Glutamatergic neuron (in vitro differentiated cells): ENCODE measurements at places on chromosomes 1 and 21. TPM values are rescaled to one million over a fixed set of nuclear protein-coding genes. Genes with fewer than 3 reads are reported as not detected.

The NBPF20 gene
- 1.2 TPM for total RNA-seq

The FASLG gene
- total RNA-seq: not detected

The TBX19 gene
- total RNA-seq: 0.78 TPM

The RNF115 gene
- 20.5 TPM for total RNA-seq

The GPX7 gene
- 3.5 TPM for total RNA-seq

The HAO2 gene
- total RNA-seq: not detected

The PLA2G2D gene
- not detected for total RNA-seq

The SPRR4 gene
- total RNA-seq: not detected

The GSTM1 gene
- total RNA-seq: not detected

The TRIM67 gene
- total RNA-seq: 3.9 TPM

The AQP10 gene
- total RNA-seq: not detected

The PDZK1IP1 gene
- not detected for total RNA-seq

The NGF gene
- 0.83 TPM for total RNA-seq

GRCh38 chr1:30290581-30290980 is 432.8 kb downstream of the MATN1 start:
- H3K27ac ChIP-seq: no peak overlapping the region
- no peaks in the 10 kb centered on the region for H3K36me3 ChIP-seq
- no peaks in the 10 kb centered on the region for H3K4me1 ChIP-seq
- DNase-seq: no peak
- no peak overlapping the region for H3K4me3 ChIP-seq
- peaks cover 3% of the 10 kb centered on the region for H3K27me3 ChIP-seq

DNA sequence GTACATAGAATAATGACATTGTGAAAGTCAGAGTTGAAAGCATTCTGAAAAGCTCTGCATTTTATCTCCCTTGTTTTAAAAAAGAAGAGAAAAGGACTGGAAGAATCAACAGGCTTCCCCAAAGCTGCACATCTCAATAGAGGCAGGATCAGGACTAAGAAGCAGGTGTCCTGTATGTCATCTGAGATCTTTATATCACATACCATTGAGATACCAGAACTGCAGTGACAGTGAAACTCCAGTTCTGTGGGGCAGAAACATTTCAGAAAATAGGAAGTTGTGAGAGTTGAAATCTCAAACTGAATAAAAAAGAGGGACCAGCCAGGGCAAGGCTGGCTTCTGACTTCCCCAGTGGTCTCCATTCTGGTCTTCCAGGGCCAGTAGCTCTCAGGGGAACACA is 33.0 kb upstream of the SH2D1B start:
- DNase-seq: no peak
- H3K27me3 ChIP-seq: peaks cover 2% of the 10 kb centered on the region
- no peaks in the 10 kb centered on the region for H3K36me3 ChIP-seq
- no peaks in the 10 kb centered on the region for H3K4me1 ChIP-seq

DNA sequence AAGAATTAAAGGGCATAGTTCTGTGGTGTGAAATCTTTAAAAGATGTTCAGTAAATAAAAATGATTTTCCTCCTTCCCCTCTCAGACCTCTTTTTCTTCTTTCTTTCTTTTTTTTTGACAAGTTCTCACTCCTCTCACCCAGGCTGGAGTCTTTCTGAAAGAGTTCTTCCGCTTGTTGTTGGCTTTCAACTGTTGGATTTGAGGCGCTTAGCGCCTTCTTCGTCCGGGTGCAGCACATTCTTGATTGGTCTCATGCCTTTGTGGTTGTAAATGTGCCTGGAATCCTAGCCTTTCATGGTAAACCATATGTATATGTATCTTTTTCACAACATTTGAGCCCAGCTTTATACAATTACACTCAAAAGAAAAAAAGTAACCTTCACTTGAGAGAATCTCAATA is 980 bp upstream of the METTL18 start:
- H3K4me1 ChIP-seq: peaks cover 3% of the 10 kb centered on the region
- no peak for DNase-seq
- H3K36me3 ChIP-seq: no peaks in the 10 kb centered on the region
- H3K4me3 ChIP-seq: peak overlapping the region; percentile 94

DNA sequence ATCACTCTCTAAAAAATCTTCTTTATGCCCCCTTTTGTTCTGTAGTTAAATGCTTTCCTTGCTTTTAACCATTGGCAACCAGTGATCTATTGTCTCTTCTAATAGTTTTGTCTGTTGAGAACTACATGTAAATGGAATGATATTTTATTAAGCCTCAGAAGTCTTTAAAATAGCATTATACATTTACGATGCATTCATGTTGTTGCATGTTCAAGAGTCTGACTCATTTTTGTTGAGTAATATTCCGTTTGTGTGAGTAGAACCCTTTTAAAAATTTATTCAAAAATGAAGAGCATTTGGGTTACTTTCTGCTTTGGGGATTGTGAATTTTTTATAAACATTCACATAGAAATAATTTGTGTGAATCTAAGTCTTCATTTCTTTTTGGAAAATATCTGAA is 1352.9 kb downstream of the NCAM2 start:
- no peak overlapping the region for H3K27ac ChIP-seq
- H3K36me3 ChIP-seq: no peaks in the 10 kb centered on the region
- no peaks in the 10 kb centered on the region for H3K27me3 ChIP-seq

- H3K4me1 ChIP-seq: peaks cover 23% of the 10 kb centered on the region
- peaks cover 9% of the 10 kb centered on the region for H3K27me3 ChIP-seq
Observed at GRCh38 chr1:8457760-8458381, 140.0 kb downstream of the SLC45A1 start.

DNA sequence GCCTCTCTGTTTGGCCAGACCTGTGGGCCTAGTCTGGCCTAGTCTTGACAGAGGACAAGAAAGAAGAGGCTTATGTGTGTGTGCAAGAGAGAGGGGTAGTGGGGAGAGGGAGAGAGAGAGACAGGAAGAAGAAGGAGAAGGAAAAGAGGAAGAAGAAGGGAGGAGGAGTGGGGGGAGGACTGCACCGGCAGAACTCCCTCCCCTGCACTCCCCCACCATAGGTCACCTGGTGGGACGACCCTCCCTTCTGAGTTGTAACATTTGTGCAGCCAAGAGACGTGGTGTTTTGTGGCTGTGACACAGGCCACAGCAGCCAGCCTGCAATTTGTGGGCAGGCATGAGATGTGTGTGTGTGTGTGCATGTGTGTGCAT is 4.3 kb downstream of the INAVA start:
- H3K4me1 ChIP-seq: peaks cover 7% of the 10 kb centered on the region
- no peak overlapping the region for H3K27ac ChIP-seq
- no peaks in the 10 kb centered on the region for H3K27me3 ChIP-seq
- DNase-seq: no peak
- H3K36me3 ChIP-seq: no peaks in the 10 kb centered on the region
- no peak overlapping the region for H3K4me3 ChIP-seq

GRCh38 chr1:88036345-88037014 is 647.6 kb upstream of the PKN2 start:
- no peak for DNase-seq
- H3K27me3 ChIP-seq: peaks cover 6% of the 10 kb centered on the region
- no peak overlapping the region for H3K4me3 ChIP-seq
- no peak overlapping the region for H3K27ac ChIP-seq
- no peaks in the 10 kb centered on the region for H3K36me3 ChIP-seq

DNA sequence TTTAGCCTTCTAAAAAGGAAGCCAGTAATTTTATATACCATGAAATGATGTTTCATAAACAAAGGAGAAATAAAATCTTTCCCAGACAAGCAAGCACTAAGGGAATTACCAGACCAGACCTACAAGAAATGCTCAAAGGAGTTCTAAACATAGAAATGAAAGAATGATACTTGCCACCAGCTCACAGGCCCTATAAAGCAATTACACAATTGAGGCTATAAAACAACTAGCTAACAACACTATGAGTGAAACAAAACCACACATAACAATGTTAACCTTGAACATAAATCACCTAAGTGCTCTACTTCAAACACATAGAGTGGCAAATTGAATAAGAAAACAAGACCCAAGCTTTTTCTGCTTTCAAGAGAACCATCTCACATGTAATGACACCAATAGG is 123.8 kb downstream of the BARHL2 start:
- H3K36me3 ChIP-seq: peaks cover 14% of the 10 kb centered on the region
- H3K27me3 ChIP-seq: no peaks in the 10 kb centered on the region
- DNase-seq: no peak
- H3K4me3 ChIP-seq: no peak overlapping the region
- H3K4me1 ChIP-seq: no peaks in the 10 kb centered on the region

DNA sequence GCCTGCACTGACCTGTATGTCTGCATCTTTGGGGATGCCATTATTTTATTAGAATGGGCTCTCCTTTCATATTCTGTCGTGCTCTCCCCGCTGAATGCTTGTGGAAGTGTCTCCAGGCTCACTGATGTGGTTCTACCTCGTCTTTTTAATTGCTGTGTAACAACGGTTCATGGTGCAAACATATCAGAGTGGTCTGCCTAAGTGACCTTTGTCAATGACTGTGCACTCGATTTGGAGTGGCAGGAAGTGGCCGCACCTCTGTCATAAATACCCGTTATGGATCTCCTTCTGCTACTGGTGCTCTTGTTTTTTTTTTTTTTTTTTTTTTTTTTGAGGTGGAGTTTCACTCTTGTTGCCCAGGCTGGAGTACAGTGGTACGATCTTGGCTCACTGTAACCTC is 38.3 kb downstream of the SPSB1 start:
- H3K4me1 ChIP-seq: peaks cover 51% of the 10 kb centered on the region
- peaks cover 14% of the 10 kb centered on the region for H3K27me3 ChIP-seq

DNA sequence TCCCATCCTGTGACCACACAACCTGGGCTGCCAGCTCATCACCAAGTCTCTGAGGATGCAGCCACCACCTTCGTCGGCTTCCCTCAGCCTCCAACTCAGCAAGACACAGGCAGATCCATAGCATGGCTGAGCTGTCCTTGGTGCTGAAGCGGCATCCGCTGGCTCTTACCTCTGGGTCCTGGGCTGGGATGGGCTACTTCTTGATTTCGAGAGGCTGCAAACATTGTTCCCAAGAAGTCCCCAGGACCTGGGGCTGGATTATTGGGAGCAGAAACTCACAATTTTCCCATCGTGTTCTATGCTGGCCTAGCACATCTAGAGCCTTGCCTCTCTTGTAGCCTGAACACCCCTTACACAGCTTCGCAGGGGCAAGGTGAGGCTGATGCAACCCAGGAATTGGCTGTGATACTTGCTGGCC is 24.9 kb upstream of the C1QA start:
- no peak for DNase-seq
- no peak overlapping the region for H3K4me3 ChIP-seq
- H3K4me1 ChIP-seq: peaks cover 35% of the 10 kb centered on the region
- H3K27me3 ChIP-seq: peaks cover 14% of the 10 kb centered on the region
- no peaks in the 10 kb centered on the region for H3K36me3 ChIP-seq

GRCh38 chr1:224786533-224787250 is 142.8 kb upstream of the DNAH14 start:
- H3K36me3 ChIP-seq: no peaks in the 10 kb centered on the region
- H3K4me3 ChIP-seq: no peak overlapping the region
- H3K4me1 ChIP-seq: peaks cover 4% of the 10 kb centered on the region
- no peaks in the 10 kb centered on the region for H3K27me3 ChIP-seq
- H3K27ac ChIP-seq: no peak overlapping the region
- DNase-seq: no peak

- DNase-seq: no peak
- peaks cover 5% of the 10 kb centered on the region for H3K27me3 ChIP-seq
- H3K4me3 ChIP-seq: peak overlapping the region; percentile 85
- peaks cover 4% of the 10 kb centered on the region for H3K36me3 ChIP-seq
Observed at GRCh38 chr1:244730934-244731434, 78.1 kb downstream of the DESI2 start.

DNA sequence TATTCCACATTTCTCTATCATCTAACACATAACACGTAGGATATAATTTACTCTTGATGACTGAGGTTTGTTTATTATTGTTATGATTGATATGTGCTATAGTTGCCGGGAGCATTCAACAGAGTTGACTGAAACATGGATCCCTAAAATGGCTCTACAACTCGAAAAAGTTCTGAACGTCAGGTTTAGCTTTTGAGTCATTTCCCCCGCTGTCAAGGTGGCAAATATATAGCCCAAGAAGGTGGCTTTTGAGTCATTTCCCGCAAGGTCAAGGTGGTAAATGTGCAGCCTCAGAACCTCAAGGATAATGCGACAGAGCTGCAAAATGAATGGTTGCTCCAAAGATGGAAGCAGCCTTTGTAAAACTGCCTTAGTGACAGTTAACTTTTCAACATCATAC is 104.0 kb downstream of the NIBAN1 start:
- no peak for DNase-seq
- H3K36me3 ChIP-seq: no peaks in the 10 kb centered on the region
- H3K27ac ChIP-seq: no peak overlapping the region
- H3K4me3 ChIP-seq: no peak overlapping the region

GRCh38 chr1:1179983-1180861 is 6.5 kb downstream of the TTLL10 start:
- peak; percentile 20 for DNase-seq
- H3K4me1 ChIP-seq: peaks cover 4% of the 10 kb centered on the region
- no peak overlapping the region for H3K27ac ChIP-seq
- H3K4me3 ChIP-seq: no peak overlapping the region
- peaks cover 18% of the 10 kb centered on the region for H3K27me3 ChIP-seq
- H3K36me3 ChIP-seq: no peaks in the 10 kb centered on the region

GRCh38 chr1:230288641-230289349 is 137.3 kb downstream of the PGBD5 start:
- peaks cover 11% of the 10 kb centered on the region for H3K27me3 ChIP-seq
- no peak overlapping the region for H3K4me3 ChIP-seq
- H3K4me1 ChIP-seq: peaks cover 16% of the 10 kb centered on the region
- DNase-seq: no peak
- no peaks in the 10 kb centered on the region for H3K36me3 ChIP-seq
- H3K27ac ChIP-seq: no peak overlapping the region

GRCh38 chr1:22883406-22883805 is 89.3 kb downstream of the LACTBL1 start:
- H3K27ac ChIP-seq: no peak overlapping the region
- peaks cover 6% of the 10 kb centered on the region for H3K36me3 ChIP-seq
- no peak overlapping the region for H3K4me3 ChIP-seq
- DNase-seq: no peak
- H3K27me3 ChIP-seq: peaks cover 5% of the 10 kb centered on the region
- H3K4me1 ChIP-seq: no peaks in the 10 kb centered on the region

DNA sequence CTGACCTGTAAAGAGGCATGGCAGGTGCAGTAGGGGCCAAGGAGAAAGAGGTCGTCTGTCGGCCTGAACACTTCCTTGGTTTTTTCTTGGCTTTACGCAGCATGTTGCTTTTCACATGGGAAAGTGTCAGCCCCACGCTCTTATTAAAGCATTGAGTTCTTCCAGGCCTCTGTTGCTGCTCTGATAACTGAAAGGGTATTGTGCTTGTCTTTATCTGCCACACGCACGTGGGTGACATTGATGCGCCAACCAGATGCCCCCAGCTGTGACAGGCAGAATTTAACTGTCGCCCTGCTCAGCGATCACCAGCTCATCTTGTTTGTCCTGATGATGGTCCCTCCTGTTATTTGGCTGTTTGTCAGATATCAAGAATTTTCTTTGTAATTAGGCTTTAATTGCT is 76.5 kb downstream of the GALNT2 start:
- no peaks in the 10 kb centered on the region for H3K36me3 ChIP-seq
- peaks cover 48% of the 10 kb centered on the region for H3K4me1 ChIP-seq
- H3K4me3 ChIP-seq: no peak overlapping the region
- no peak for DNase-seq

- no peaks in the 10 kb centered on the region for H3K4me1 ChIP-seq
- peaks cover 7% of the 10 kb centered on the region for H3K27me3 ChIP-seq
- no peak for DNase-seq
Observed at GRCh38 chr21:31798842-31799704, 67.2 kb upstream of the SCAF4 start.

GRCh38 chr1:232292239-232292638 is 337.7 kb downstream of the SIPA1L2 start:
- no peaks in the 10 kb centered on the region for H3K27me3 ChIP-seq
- DNase-seq: no peak
- no peak overlapping the region for H3K4me3 ChIP-seq
